ENCODE measurements at places on chromosomes 4 and X. TPM values are rescaled to one million over a fixed set of nuclear protein-coding genes. Genes with fewer than 3 reads are reported as not detected.

HTN3 gene
- not detected for total RNA-seq

POU4F2 gene
- not detected for total RNA-seq

HPGD gene
- 0.19 TPM for total RNA-seq

H2BW1 gene
- total RNA-seq: not detected

LPAR4 gene
- total RNA-seq: 0.09 TPM

MSX1 gene
- total RNA-seq: 3.5 TPM

GC gene
- total RNA-seq: not detected

DCAF12L2 gene
- under 0.01 TPM for total RNA-seq

GAGE1 gene
- not detected for total RNA-seq

RBBP7 gene
- 113 TPM for total RNA-seq

CHIC1 gene
- 7.8 TPM for total RNA-seq

SMIM31 gene
- total RNA-seq: not detected

TCEAL8 gene
- total RNA-seq: 79.3 TPM

USP27X gene
- total RNA-seq: 2.7 TPM

SMR3A gene
- not detected for total RNA-seq

MAGEA8 gene
- not detected for total RNA-seq

PNMA6F gene
- not detected for total RNA-seq

MAD2L1 gene
- total RNA-seq: 11.5 TPM

MAOB gene
- total RNA-seq: not detected

GPC4 gene
- under 0.01 TPM for total RNA-seq

LEF1 gene
- total RNA-seq: not detected

GPRASP1 gene
- 2.2 TPM for total RNA-seq

NLGN4X gene
- not detected for total RNA-seq

TTC29 gene
- under 0.01 TPM for total RNA-seq

RAB41 gene
- total RNA-seq: not detected

EVC2 gene
- 7.4 TPM for total RNA-seq

FOXP3 gene
- total RNA-seq: not detected

ADRA2C gene
- total RNA-seq: 0.18 TPM

ITM2A gene
- total RNA-seq: 14.5 TPM

GLRA3 gene
- total RNA-seq: not detected

CDX4 gene
- total RNA-seq: not detected

CTSO gene
- total RNA-seq: 3.6 TPM

GLRA2 gene
- not detected for total RNA-seq

GAGE2A gene
- not detected for total RNA-seq

OCIAD1 gene
- 64.3 TPM for total RNA-seq

ARHGAP24 gene
- total RNA-seq: 80.2 TPM

TDO2 gene
- total RNA-seq: not detected

SSX2 gene
- total RNA-seq: not detected

TFE3 gene
- 16.4 TPM for total RNA-seq

TRIM60 gene
- not detected for total RNA-seq

MRFAP1 gene
- 175 TPM for total RNA-seq

IL1RAPL1 gene
- total RNA-seq: 1.9 TPM

LRP2BP gene
- 0.45 TPM for total RNA-seq

PAGE2 gene
- not detected for total RNA-seq

FAM9C gene
- total RNA-seq: not detected

FAM47A gene
- not detected for total RNA-seq

TEX13B gene
- total RNA-seq: not detected

All from endothelial cell of coronary artery (primary cell).